ENCODE measurements at places on chromosomes 12 and 14.

- no peak for DNase-seq
These were observed 9.8 kb upstream of the FERMT2 start for GRCh38 chr14:52960627-52961026.

GRCh38 chr14:87286191-87286590 lies 706.8 kb downstream of the GALC start:
- DNase-seq: no peak

DNA sequence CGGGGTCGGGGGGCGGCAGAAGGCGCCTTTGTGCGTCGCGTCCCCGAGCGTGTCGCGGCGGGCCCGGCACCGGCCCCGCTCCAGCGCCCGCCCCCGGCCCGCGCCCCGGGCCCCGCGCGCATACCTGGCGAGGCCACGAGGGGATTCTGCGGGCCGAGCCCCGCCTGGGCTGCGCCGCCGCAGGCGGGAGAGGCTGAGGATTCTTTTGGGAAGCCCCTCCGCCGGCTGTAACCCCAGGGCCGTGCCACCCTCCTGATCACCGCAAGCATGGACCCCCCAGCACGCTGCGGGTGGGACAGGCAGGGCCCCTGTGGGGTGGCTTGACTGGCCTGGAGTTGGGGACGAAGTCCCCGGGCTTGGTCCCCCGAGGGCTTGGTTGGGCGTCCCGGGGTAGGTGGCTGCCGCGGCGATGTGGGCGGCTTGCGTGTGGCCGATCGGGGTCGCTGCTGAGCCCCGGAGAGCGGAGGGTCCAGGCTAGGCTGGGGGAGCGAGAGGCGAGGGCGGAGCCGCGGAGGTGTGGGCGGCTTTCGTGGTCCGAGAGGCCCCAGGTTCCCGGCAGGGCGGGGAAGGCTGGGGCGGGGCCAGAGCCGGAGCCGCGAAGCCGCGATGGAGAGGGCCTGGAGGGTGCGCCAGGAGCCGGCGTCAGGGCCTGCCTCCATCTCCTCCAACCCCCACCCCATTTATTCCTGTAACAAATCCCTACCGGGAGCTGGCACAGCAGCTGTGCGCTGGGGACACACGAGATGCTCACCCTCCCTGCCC lies 28.4 kb upstream of the GPR132 start:
- peak; percentile 74 for DNase-seq

GRCh38 chr14:77674931-77675330 lies 32.9 kb downstream of the ALKBH1 start:
- DNase-seq: no peak

DNA sequence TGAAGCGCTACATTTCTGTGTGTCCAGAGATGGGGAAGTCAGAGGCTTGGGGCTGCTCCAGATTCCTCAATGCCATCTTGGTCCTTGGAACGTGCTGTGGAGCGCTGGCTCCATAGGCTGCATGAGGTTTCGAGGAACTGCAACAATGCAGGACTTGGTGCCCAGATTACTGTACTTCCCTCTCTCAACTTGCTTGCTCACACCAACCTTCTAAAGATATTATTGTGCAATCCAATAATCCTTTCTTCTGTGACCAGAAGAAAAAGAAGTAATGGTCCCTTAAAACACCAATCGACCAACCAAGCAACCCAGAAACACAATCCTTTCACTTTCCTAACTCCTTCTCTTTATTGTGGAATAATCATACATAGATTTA lies 3.7 kb downstream of the PRICKLE1 start:
- no peak for DNase-seq

GRCh38 chr12:5689773-5690172 lies 255.3 kb downstream of the ANO2 start:
- no peak for DNase-seq
